ENCODE measurements at places on chromosomes 1 and 21. TPM values are rescaled to one million over a fixed set of nuclear protein-coding genes. Genes with fewer than 3 reads are reported as not detected.

Gene GPATCH2
- total RNA-seq = 34.7 TPM

Gene C1orf94
- 0.45 TPM for total RNA-seq

Gene LCE3D
- not detected for total RNA-seq

Gene SPRR4
- not detected for total RNA-seq

Gene PSEN2
- 23.0 TPM for total RNA-seq

Gene TEDDM1
- not detected for total RNA-seq

Gene PRKAA2
- 23.8 TPM for total RNA-seq

Gene RGS7
- total RNA-seq = 12.5 TPM

Gene CALML6
- total RNA-seq = 0.18 TPM

Gene TMEM82
- not detected for total RNA-seq

Gene TMEM61
- total RNA-seq = 1.2 TPM

Gene MAP3K21
- total RNA-seq = 8.8 TPM

Gene ELF3
- total RNA-seq = 0.73 TPM

Gene ADGRB2
- total RNA-seq = 34.0 TPM

Gene B3GALT5
- total RNA-seq = 3.2 TPM

Gene DMBX1
- total RNA-seq = 0.82 TPM

Gene MTX1
- total RNA-seq = 9.3 TPM

Gene DNMT3L
- total RNA-seq = not detected

Gene SPEN
- total RNA-seq = 69.0 TPM

Gene OR2T29
- total RNA-seq = not detected

Gene OR10K2
- total RNA-seq = not detected

Gene TMPRSS15
- total RNA-seq = 0.18 TPM

Gene EDARADD
- 1.3 TPM for total RNA-seq

Gene LORICRIN
- total RNA-seq = not detected

Gene REN
- total RNA-seq = not detected

Gene DIRAS3
- 2.4 TPM for total RNA-seq

Gene CSMD2
- total RNA-seq = 37.5 TPM

Gene HRNR
- not detected for total RNA-seq

Gene CELA3A
- total RNA-seq = not detected

Gene RAB42
- 3.0 TPM for total RNA-seq

Gene AIM2
- total RNA-seq = 4.4 TPM

Gene ADAMTS1
- total RNA-seq = 13.0 TPM

Gene DDOST
- total RNA-seq = 88.3 TPM

Gene POU3F1
- not detected for total RNA-seq

Gene FLG2
- not detected for total RNA-seq

Gene AIRE
- 0.09 TPM for total RNA-seq

Gene PRKCZ
- total RNA-seq = 30.8 TPM

Gene PODN
- total RNA-seq = 8.9 TPM

Gene VCAM1
- 22.4 TPM for total RNA-seq

Gene AADACL4
- total RNA-seq = not detected

Gene TFB2M
- total RNA-seq = 9.8 TPM

Gene KIAA1614
- total RNA-seq = 8.2 TPM

Gene FALEC
- total RNA-seq = 2.2 TPM

Gene SMIM1
- total RNA-seq = 1.7 TPM
